ENCODE measurements at places on chromosomes 11 and 22.
A peak's percentile ranks its signal among the peaks of the same experiment; 100 is the strongest.

GRCh38 chr22:38881997-38882879, 10.2 kb upstream of the CBX6 start:
- DNase-seq = no peak

GRCh38 chr11:71080239-71081097, 171.9 kb downstream of the SHANK2 start:
- DNase-seq = peak; percentile 89

GRCh38 chr22:26322179-26322905, 106.7 kb upstream of the ASPHD2 start:
- DNase-seq = no peak

GRCh38 chr11:113859665-113860064, 15.7 kb downstream of the USP28 start:
- no peak for DNase-seq

GRCh38 chr22:32632512-32633315, 158.1 kb downstream of the FBXO7 start:
- DNase-seq = no peak

DNA sequence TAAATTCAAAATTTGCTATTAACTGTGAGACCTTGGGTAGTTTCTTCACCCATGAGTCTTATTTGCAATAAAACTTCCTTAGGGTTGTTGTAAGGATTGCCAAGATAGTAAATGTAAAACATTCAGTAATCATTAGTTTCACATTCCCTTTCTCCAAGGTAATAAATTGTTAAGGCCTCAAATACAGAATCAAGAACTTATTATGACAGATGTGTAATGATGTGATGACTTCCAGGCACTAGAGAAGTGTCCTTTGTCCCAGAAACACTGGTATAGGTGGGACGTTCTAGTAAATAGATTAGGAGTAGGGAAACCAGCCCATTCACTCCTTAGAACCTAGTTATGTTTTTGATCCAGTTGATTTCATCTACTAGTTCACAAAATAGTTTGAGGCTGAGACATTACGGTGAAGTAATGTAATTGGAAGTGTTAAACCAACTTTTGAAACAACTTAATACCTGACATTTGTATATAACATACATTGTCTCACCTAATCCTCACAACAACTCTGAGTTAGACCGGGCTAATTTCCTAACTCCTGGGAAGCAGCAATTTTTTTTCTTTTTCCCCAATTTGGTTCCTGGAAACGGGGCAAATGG, 25.5 kb downstream of the CTNND1 start:
- no peak for DNase-seq

GRCh38 chr22:31896472-31896871, 47.9 kb upstream of the YWHAH start:
- DNase-seq = no peak

GRCh38 chr11:35968386-35969088, 24.7 kb downstream of the LDLRAD3 start:
- no peak for DNase-seq

DNA sequence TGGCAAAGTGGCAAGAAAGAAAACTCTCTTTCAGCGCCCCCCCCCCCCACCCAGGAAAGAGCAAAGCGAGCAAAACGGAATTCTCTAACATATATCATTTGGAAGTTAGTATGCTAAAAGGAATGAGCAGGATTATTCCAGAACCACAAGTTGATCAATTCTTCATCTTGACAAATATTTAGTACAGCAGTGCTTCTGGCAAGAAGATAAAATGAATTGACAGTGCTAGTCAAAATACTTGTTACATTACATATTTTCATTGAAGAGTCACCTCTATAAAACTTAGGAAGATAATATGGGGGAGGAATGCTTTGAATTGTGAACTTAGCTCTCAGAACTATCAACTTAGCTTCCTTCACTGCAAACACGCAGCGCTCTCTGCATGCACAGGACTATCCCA, 377.4 kb downstream of the DYNC2H1 start:
- no peak for DNase-seq

- DNase-seq = no peak
Measured at GRCh38 chr11:65129649-65130441, 4.5 kb downstream of the SYVN1 start.

DNA sequence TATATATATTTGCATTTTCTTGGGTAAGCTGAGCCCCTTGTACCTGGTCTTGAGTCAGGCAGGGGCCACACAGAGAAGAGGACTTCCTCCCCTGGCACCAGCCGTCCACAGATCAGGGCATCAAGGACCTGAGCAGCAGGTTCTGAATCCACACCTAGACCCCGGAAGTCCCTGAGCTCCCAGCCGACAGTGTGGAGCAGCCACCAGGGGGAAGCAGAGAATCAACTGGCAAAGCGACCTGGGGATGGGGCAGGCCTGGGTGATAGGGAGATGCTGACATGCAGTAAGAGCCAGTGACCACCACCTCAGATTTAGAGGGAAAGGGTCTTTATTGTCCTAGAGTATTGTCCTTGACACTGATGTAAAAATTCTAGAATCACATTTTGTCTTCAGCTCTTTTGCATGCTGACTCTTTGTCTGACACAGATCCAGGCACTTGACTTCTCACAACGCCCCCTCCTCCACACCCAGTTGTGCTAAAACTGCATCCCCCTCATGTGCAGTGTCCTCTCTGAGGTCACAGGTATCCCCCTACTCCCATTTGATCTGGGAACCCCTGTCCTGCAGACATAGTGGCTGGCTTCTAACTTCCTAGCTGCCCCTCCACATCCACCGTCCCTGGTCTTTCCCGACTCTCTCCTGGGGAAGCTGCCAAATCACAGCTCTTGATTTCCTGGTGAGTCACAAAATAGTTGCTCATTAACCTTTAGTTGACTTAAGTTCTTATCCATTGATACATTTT, 109.3 kb downstream of the GGTLC2 start:
- peak; percentile 21 for DNase-seq

- DNase-seq = no peak
Measured at GRCh38 chr11:3737386-3737933, 59.9 kb downstream of the NUP98 start.

DNA sequence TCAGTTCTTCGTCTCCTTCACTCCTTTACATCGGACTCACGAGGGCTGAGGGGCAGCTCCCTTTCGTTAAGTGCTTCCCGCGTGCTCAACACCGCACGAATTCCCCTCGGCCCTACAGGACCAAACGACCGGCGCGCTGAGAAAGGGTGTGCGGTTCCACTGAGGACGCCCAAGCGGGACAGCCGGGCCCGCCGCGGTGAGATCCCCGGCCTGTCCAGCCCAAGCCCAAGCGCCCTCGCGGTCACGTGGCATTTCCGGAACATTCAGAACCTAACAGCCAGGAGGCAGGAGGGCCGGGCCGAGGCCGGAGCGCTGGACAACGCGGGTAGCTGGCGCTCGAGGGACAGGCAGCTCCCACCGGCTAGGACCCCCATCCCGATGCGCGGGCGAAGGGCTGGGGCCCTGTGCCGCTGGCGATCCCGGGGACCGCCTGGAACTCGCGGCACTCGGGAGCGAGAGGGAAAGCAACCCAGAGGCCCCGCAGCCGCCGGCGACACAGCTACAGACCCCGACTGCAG, 737 bp upstream of the STIP1 start:
- peak; percentile 85 for DNase-seq

DNA sequence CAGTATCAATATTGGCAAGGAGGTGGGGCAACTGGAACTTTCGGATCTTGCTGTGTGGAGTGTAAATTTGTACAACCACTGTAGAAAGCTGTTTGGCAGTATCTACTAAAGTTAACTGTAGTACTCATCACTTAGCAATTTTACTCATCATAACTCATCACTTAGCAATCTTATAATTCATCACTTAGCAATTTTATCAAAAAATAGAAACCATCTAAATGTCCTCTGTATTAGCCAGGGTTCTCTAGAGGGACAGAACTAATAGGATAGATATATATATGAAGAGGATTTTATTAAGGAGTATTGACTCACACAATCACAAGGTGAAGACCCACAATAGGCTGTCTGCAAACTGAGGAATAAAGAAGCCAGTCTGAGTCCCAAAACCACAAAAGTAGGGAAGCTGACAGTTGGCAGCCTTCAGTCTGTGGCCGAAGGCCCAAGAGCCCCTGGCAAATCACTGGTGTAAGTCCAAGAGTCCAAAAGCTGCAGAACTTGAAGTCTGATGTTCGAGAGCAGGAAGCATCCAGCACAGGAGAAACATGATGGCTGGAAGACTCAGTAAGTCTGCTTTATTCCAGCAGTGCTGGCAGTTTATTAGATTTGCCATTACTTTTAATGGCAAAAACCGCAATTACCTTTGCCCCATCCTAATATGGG, 92.9 kb upstream of the USP47 start:
- DNase-seq = no peak

- DNase-seq = no peak
Measured at GRCh38 chr11:8201644-8202365, 33.0 kb upstream of the RIC3 start.

- no peak for DNase-seq
Measured at GRCh38 chr11:133598906-133599305, 66.6 kb upstream of the OPCML start.

GRCh38 chr22:19853879-19854777, 546 bp downstream of the GNB1L start:
- no peak for DNase-seq

DNA sequence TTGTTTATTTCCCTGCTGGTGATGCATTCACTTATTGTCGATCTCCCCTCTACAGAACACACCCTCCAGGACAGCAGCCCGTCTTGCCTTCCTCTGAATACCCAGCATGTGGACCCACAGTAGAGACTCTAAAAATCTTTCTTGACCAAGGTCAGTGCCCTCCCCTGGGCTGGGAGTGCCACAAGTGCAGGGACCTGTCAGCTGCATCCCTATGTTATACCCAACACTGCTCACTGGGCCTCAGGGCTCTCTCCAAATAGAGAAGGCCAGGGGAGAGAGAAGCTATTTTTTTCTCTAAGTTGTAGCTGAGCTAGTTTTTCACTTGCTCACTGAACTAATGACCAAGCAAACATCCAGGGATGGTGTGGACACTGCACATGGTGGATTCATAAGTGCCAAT, 9.8 kb downstream of the KCNJ1 start:
- no peak for DNase-seq

GRCh38 chr22:32932176-32932575, 126.0 kb downstream of the SYN3 start:
- no peak for DNase-seq

DNA sequence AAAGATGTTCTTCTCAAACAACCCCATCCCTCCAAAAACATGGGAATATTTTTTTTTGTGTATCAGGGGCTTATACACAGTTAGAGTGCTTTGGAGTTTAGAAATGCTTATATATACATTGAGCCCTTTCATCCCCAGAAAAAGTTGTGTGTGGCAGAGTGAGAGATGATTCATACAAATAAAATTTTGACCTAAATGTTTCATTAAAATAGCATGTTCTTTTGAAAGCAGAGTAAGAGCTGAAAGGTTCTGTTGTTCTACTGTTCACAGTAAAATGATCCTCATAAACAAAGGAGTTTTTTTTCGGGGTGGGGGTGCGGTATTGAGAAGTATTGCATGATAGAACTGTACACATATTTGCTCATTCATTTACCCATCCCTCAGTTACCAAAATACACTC, 512.4 kb downstream of the DLG2 start:
- no peak for DNase-seq

GRCh38 chr22:38927033-38927781, 30.2 kb upstream of the APOBEC3A start:
- DNase-seq = peak; percentile 13

DNA sequence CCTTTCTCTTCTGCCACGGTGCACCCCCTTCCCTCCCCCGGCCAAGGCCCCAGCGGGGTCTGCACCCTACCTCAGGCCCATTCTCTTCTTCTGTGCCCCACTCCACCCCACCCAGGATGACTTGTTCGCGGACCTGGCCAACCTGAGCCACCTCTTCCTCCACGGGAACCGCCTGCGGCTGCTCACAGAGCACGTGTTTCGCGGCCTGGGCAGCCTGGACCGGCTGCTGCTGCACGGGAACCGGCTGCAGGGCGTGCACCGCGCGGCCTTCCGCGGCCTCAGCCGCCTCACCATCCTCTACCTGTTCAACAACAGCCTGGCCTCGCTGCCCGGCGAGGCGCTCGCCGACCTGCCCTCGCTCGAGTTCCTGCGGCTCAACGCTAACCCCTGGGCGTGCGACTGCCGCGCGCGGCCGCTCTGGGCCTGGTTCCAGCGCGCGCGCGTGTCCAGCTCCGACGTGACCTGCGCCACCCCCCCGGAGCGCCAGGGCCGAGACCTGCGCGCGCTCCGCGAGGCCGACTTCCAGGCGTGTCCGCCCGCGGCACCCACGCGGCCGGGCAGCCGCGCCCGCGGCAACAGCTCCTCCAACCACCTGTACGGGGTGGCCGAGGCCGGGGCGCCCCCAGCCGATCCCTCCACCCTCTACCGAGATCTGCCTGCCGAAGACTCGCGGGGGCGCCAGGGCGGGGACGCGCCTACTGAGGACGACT, 15.9 kb downstream of the RTN4RL2 start:
- DNase-seq = peak; percentile 3

GRCh38 chr11:105389952-105390351, 219.9 kb upstream of the GRIA4 start:
- no peak for DNase-seq

DNA sequence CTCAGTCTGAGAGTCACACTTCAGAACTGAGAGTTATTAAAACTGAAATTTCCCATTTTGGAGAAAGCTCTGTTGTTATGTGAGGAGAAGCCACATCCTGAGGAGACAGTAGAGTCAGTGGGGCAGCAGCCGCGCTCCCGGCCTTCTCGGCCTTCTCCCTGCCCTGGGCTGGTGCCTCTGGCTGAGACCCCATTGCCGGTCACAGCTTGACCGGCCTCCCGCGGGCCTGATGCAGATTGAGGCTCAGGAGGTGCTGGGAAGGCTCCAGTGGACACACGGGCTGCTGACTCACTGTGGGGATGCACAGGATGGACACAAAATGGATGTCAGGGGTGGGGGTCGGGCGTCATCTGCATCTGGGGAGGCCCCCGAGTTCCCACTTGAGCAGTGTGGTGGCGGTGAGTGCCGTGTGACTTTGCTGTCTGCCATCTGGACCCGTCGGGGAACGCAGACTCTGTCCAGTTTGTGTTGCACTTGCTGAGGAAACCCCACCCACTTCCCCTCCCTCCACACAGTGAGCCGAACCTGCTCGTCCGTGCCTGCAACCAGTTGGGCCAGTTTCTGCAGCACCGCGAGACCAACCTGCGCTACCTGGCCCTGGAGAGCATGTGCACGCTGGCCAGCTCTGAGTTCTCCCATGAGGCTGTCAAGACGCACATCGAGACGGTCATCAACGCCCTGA, 50.1 kb downstream of the MUC6 start:
- DNase-seq = no peak

GRCh38 chr22:42408276-42408675, 23.9 kb downstream of the NFAM1 start:
- no peak for DNase-seq

GRCh38 chr22:39421691-39422090, 22.1 kb downstream of the TAB1 start:
- DNase-seq = no peak

- DNase-seq = no peak
Measured at GRCh38 chr11:33861386-33861785, 30.5 kb downstream of the LMO2 start.

DNA sequence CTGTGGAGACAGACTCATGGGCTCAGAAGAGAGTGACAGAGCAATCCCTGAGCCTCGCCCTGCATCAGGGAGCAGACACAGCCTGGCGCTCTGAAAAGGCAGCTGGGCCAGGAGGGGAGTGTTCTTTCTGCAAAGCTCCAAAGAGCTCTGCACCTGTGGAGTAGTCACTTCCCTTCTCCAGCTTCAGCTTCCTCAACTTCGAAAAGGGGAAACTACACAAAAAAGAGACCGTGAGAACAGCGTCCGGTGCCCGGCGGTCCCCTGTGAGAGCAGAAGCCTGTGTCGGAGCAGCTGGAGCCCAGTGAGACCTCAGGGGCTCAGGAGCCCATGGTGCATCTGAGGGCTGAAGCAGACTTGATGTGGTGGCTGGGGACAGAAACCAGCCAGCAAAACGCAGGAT, 35.1 kb downstream of the TP53I11 start:
- DNase-seq = no peak

GRCh38 chr11:94417386-94417987, 16.3 kb upstream of the GPR83 start:
- DNase-seq = no peak

Measured in NCI-H774 (cell line).